ENCODE measurements at places on chromosomes 3 and 15.
A peak's percentile ranks its signal among the peaks of the same experiment; 100 is the strongest.

DNA sequence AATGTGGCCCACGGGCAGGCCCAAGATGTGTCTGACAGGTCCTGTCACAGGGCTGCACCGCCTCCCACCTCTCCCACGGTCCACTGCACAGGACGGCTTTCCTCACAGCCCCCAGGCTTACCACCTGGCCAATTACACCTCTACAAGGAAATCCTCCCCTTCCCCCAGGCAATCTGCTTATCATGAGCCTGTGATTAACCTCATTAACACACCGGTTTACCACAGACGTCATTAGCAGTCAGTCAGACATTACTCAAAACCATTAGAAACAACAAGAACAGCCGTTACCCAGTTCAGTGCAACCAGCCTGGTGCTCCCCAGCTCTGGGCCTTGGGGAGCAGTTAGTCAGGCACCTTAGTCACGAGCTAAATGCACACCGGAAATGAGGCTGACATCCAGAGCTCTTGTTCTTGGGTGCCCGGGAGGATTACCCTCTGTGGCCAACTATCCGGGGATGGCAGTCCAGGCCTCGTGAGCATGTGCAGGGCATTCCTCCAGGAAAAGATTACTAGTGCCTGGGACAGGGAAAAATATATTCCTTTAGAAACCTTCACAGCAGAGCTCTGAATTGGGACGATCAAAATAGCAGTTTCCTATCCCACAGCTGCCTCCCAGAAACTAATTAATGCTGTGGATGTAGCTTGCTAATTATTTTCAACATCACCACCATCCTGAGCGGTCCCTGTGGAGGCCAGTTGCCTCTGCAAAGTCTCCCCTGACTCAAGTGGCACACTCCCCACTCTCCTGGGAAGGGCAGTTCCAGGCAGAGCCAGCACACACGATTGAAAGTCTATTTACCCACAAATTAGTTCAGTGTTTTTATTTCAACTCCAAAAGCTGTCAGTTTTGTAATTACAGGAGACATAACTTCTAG, 117.4 kb upstream of the ZBED2 start:
- no peak for DNase-seq

DNA sequence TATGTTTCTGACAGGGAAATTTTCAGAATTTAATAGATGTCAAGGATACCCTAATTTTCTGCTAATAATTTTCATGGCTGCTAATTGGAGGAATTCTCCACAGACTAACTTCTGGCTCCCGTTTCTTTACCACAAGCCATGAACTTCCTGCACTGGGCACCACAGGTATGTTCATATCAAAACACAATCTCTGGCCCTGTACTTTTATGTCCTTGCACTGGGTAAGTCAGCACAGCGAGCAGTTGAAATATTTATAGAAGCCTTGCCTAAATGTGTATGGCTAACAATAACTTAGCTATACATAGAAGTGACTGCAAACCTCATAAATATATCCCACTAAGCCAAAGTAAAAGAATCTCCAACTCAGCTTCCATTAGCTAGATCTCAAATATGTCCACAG, 246.9 kb downstream of the ZIC1 start:
- DNase-seq, result no peak

DNA sequence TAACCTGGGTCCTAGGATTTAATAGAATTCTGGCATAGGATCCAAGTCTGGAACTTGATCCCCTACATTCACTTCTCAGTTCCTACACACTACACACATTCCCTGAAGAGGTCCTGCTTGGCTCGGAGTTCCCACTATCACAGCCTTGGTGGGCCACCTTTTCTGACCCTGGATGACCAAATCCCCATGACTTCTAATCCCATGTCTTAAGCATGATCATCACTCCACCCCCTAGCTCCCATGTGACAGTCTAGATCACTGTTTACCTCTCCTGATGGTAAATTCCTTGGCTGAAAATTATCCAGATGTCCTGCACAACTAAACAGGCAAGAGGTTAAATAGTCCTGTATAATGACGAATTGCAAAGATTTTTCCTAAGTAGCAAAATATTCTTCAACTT, 40.3 kb downstream of the DUT start:
- DNase-seq, result no peak

- no peak for DNase-seq
Observed at GRCh38 chr3:171461525-171461917, 1.3 kb upstream of the TNIK start.

- peak; percentile 27 for DNase-seq
Observed at GRCh38 chr3:151146071-151146730, 56.8 kb downstream of the GPR171 start.

DNA sequence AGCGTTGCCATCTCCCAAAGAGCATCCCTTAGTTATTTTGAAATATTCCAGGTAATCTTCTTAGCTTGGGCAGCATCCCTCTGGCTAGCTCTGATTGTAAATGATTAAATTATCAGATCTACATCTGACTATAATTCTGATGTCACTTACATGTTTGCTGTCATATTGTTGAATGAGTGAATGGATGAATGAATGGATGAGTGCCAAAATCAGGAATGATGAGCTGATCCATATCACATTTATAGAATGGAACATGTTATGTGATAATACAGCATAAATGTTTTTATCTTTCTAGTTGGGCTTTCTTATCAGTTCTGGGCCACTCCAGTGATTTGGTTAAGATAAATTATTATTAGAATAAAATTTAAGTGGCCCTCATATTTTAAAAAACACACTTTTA, 14.0 kb downstream of the FAN1 start:
- DNase-seq, result no peak

GRCh38 chr3:32455609-32456428, 46.8 kb downstream of the CMTM6 start:
- DNase-seq, result no peak

All from activated T-cell treated with anti-CD3 and anti-CD28 coated beads for 48 hours (primary cell).